Stimulated activated naive CD8-positive, alpha-beta T cell treated with anti-CD3 and anti-CD28 coated beads, Interleukin-15, amount 100 ng/mL, for 72 hours (primary cell): ENCODE measurements at places on chromosomes 6 and 20.

GRCh38 chr20:37920270-37920669 is 17.3 kb downstream of the VSTM2L start:
- DNase-seq = peak; percentile 51

DNA sequence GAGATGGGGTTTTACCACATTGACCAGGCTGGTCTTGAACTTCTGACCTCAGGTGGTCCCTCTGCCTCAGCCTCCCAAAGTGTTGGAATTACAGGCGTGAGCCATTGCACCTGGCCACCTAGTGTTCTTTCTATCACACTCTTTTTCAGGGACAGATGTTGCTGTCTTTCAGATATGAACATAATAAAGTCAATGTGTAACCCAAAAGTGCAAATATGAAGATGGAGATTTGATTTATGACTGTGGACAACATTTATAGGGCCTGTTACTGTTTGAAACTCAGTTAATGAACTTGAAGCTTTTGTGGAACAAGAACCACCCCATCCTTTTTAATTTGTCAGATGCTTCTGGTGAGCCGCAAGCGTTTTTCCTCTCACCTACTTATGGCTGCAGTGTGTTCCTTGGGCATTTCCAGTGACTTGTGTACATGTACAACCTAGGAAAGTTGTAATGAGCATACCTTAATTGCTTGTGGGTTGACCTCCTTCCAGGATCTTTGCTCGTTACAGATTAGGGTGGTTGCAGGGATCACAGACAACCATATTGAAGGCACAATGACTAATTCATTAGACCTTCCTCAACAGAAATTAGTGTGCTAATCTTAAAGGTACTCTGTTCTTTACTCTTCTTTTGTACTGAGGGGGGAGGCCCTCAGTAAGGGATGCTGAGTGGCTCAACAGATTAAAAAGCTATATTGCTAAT is 6.8 kb downstream of the TBPL1 start:
- no peak for DNase-seq

- DNase-seq = no peak
These were observed 70.6 kb downstream of the MRPL14 start for GRCh38 chr6:44056392-44057237.

GRCh38 chr6:34025861-34026260 is 120.0 kb downstream of the GRM4 start:
- DNase-seq = no peak

DNA sequence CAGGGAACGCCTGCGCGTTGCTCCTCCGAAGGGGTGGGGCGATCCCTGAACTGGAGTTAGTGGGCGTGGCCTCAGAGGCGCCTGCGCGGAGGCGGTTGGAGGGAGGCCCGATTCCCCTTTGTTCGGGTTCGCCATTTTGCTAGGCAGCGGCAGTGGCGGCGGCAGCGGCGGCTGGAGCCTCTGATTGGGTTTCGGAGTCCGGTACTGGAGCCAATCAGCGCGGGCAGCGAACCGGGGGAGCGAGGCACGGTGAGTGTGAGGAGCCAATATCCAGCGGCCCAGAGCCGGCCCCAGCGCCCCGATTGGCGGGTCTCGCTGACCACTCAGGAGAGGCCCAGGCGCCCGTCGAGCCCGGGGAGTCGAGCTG is at the start of gene NFYA:
TSS of gene NFYA (plus strand) at position 139 of the 367 bp plus-strand sequence. CDS start 6,116 bp downstream, outside the sequence.
- no peak for DNase-seq

DNA sequence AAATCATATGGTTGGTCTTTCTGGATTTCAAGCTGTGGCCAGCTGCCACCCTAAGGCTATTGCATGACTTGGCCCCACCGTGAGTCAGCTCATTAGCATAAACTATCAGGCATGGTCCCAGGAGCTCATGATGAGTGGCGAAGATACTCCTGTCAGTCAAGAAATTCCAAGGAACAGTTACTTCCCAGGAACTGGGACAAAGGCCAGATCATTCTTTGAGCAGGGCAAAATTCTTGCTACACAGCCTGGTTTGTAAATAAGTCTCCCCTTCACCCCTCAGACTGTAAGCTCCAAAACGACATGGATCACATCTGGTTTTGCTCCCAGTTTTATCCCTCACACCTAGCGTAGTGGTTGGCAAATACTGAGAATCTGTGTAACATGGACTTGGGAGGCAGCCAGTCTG is 33.0 kb upstream of the KIAA1586 start:
- no peak for DNase-seq

DNA sequence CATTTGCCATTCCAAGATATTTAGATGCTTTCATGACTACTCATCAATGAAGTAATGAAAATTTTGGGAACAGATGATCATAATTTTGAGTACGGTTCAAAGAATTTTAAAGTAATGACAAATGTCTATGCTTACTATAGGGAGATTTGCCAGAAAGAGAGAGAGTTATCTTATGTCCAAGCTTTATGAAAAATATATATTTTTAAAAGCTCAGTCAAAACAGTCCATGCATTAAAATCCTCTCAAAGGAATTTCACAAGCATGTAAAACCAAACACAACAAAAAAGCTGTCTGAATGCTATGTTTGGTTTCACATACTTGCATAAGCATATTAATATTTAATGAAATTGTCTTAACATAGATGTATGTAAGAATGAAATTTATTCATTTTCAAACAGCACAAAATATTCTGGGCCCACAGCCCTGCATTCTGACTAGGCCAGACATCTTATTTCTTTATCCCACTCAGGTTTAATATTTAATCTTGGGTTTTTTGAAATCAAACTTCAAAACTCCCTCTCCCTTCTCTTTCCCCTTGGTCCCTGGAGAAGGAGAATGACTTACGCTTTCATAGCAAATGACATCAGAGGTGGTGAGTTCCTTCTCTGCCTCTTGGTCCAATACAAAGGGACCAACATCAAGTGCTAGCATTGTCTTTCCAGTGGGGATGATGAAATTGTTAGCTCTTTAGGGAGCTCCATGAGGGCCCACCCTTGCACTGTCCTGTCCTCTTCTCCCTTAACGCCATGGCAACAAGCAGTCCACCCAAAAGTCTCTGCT is 94.2 kb downstream of the ADAT2 start:
- DNase-seq = no peak

- DNase-seq = no peak
These were observed 162.1 kb downstream of the MTFR2 start for GRCh38 chr6:136087986-136088385.

DNA sequence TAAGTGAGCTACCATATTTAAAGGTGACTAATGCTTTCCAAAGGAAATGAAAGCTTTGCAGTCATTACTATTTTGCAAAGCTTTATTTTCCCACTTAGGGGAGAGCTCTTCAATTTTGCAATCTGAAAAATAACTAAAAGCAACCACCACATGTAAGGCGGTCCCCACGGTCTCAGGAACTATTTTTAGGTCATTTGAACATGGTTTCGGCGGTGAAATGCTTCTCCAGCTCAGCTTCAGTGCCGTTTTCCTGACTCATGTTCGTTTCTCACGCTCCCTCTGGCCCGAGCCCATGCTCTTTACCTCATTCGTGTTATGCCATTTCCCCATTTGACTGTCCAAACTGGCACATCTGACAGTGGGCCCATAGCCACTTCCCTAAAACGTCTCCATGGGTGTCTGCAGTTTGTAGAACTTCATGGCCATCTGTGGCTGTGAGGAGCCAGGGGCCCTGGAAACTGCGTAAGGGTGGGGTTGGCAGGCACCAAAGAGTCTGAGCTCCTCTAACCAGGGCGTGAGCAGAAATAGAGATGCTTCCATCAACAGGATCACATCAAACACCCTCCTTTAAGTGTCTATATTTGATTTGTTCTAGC is 46.5 kb downstream of the ADTRP start:
- peak; percentile 70 for DNase-seq

DNA sequence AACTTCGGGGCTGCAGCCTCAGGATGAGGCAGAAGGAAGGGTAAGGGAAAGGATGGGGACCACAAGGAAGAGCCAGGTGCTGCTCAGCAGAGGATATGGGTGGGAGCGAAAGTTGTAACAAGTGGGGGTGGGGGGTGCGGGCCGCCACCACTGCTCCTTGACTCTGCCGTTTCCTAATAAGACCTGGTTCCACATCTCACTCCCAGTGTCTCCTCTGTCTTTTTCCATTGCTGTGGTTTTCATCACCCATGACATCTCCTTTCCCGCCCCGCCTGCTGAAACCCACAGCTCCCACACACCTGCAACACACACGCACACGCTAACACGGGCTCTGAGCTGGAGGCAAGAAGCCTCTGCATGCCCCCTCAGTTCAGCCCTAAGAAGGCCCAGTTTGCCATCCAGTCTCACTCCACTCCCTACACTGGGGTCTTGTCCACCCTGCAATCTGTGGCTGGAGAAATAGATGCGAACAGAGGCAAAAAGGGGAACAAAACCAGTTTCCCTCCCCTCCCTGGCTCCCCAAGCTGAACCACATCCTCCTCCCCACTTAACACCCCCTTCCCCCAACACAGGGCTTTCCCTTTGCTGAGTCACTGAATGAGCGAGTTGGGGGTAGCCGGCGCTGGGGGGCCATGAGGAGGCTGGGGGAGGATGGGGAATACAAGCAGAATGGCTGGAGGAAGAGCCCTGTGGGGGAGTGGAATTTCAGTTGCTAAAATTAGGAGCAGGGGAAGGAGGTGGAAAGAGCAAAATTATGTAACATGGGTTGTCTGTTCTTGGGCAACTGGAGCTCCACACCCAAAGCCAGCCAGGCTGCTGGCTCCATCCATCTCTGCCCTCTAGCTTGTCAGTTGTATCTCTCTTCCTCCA is 11.5 kb downstream of the NFKBIL1 start:
- DNase-seq = peak; percentile 56

DNA sequence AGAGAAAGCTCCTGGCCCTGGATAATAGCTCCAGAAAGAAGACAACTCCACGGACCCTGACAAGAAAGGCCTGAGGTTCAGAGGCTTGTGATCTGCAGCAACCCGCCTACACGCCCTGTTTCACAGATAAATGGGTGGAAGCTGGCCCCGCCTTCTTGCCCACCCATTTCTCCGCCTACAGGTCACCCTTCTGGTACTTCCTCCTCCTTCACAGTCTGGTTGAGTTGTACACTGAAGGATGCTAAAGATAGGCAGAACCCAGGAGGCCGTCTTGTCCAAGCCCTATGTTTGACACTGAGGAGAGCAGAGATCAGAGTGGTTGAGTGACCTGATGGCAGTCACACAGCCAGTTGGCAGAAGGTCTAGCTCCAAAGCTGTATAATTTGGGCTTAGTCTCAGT is 34.2 kb upstream of the MDGA1 start:
- peak; percentile 32 for DNase-seq

- DNase-seq = no peak
These were observed 14.0 kb downstream of the ZC2HC1B start for GRCh38 chr6:143878272-143878760.

DNA sequence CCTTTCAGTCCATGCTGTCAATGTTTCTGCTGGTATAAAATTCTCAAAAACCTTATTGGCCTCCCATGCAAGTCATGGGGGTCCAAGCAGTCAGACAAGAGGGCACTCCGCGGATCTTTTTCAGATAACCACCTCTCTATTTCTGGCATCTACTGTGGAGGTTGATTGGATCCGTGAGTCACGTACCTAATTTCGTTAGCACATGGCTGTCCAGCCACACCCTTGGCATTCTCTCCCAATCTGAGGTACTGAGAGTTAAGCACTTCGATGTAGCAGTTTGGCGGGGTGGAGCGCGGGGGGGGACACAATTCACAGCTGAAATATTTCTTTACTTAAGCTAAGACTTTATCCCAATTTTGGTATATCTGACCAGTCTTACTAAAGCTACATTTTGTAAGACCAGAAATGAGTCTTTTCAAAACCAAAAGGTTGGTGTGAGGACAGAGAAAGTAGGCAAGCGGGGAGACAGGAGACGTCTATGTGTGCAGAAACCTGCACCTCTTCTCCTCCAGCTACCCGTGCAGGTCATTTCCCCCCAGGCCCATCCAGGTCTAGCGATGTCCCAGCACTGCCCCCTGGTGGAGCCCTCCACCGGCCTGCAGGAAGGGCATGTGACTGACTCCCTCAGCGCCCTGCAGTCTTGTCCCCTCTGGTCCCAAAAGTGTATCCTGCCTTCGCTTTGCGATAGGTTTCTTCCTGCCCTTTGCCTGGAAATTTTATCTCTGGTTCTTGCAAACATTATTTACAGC is 113.1 kb downstream of the ADAT2 start:
- DNase-seq = peak; percentile 45

DNA sequence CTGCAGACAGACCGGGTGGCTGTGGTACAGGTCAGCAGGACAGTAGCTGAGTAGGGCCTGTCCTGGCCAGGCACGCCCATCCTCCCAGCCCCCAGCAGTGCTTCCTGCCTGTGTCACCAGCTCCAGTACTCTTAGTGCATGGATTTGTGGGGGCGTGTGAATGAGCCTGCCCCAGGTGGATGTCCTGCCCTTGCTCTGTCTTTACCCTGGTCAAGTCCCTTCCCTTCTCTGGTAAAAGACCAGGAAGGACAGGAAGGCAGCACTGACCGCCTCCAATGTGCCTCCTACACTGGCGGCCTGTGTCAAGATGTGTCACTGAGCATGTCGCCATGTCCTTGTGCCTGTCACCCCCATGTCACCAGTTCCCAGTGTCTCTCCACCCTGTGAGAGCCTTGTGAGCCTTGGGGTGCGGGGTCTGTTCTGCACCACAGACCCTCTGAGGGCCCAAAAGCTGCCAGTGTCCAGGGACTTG is 11.9 kb downstream of the TEAD3 start:
- no peak for DNase-seq
